ENCODE measurements at places on chromosomes 3 and 15.

DNA sequence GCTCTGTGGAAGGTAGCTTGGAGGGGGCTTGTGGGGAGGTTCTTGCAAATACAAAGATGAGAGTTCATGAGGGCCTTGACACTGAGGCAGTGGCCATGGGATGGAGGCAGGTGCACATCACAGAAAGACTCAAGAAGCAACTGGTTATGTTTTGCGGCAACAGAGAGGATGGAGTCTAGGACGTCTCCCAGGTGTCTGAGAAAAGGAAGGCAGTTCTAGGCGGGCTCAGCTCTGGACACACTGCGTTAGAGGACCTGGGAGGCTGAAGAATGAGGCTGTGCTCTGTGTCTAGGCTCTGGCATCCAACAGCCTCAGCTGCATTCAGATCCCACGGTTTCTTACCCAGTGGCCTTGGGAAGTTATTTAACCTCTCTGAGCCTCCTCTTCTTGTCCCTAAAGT is 23.5 kb downstream of the NOX5 start:
- no peaks in the 10 kb centered on the region for H3K36me3 ChIP-seq
- DNase-seq = no peak
- no peaks in the 10 kb centered on the region for H3K27me3 ChIP-seq
- no peaks in the 10 kb centered on the region for H3K4me1 ChIP-seq
- H3K4me3 ChIP-seq = no peak overlapping the region

DNA sequence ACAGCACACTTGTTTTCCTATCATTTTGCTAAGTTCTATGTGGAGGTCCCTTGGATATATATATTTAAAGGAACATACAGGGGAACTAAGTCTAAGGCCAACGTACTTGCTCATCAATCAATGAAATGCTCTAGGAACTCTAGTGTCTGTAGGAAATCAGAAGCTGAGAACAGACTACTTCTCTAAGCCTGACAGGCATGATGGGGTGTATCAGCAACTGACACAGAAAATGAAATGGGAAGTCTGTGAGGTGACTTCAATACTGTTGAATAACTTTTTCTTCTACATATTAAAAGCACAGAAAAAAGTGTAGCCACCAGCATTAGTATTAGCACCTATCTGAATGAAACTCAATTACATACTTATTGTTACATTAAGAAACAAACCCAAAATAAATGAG is 56.9 kb upstream of the CSPG5 start:
- DNase-seq = no peak
- no peaks in the 10 kb centered on the region for H3K4me1 ChIP-seq
- no peaks in the 10 kb centered on the region for H3K27me3 ChIP-seq
- H3K27ac ChIP-seq = no peak overlapping the region
- H3K36me3 ChIP-seq = peaks cover 39% of the 10 kb centered on the region

DNA sequence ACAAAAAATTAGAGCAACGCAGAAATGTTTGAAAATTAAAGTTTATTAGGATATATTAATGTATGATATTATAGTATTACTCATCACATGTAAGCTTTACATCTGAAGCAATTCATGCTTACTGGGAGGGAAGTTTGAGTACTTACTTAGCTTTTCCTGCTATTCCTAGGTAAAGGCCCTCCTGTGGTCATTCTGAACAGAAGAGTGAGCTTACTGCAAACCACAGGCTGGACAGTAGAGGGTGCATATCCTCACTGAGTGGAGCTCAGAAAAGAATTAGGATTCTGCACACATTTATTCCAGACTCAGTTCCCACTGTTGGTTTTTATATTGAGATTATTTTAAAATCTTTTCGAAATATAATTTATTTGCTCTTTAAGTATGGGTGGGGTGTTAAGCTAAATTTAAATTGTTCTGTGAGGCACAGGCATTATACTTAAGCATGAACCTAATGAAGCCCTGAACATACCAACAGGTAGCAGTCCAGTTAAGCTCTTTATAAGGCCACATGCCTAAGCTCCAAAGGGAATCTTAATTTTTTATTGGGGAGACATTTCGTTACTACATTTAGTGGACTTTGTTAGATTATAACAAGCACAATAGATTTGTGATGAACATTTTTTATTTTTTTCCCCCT is 10.2 kb downstream of the MRPS22 start:
- no peaks in the 10 kb centered on the region for H3K27me3 ChIP-seq
- H3K4me1 ChIP-seq = no peaks in the 10 kb centered on the region
- no peak overlapping the region for H3K27ac ChIP-seq
- DNase-seq = no peak

DNA sequence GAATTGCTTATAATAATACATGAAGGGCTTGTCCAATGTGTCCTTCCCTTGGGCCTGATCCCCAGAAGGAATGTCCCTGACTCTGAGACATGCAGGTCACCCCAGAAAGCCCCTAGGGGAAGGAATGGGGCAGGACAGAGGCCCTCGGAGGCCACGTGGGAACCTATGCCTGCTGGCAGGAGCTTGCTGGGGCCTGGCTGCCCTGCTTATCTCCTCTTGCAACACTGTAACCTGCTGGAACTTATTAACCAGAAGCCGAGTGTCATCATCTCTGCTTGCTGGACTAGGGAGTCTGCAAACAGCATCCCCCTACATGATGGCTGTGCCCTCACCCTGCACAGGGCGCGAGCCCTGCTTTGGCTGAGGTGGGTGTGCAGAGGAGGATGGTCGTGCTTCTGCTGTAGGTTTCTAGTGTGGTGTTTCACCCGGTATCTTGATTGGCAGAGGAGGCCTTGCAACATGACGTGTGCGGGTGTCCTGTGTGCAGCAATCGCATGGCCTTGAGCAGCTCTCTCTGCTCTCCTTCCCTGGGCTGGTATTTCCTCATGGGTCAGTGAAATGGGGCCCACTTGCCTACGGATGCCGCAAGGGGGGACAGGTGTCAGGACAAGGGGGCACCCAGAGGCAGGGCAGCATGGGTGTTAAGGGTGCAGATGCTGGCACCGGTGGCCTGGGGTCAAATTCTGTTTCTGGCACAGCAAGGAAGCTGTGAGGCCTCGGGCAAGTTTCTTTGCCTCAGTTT is 5.0 kb downstream of the CHST13 start:
- no peak overlapping the region for H3K4me3 ChIP-seq
- DNase-seq = no peak
- no peaks in the 10 kb centered on the region for H3K36me3 ChIP-seq
- no peaks in the 10 kb centered on the region for H3K27me3 ChIP-seq
- H3K4me1 ChIP-seq = no peaks in the 10 kb centered on the region

All from CD8-positive, alpha-beta memory T cell (primary cell).